ENCODE measurements at places on chromosomes 3 and 15.
A peak's percentile ranks its signal among the peaks of the same experiment; 100 is the strongest.

- DNase-seq, result no peak
These were observed 11.3 kb downstream of the SHISA5 start for GRCh38 chr3:48492461-48493202.

DNA sequence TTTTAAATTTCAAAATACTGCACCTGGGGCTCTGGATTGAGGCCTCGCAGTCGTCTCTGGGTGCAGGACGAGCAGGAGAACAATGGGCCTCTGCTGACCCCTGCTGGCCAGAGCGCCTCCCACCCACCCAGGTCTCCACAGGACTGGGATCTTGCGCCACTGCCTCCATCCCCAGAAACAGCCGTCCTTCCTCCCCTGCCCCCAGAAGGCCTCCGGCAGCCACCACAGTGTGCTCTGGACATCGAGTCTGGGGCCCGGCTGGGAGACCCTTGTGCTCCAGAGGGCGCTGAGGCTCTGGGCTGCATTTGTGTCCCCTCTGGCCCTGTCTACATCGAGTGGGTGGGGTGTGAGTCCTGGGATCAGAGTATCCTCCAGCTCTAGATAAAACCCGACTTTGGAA lies 6.7 kb upstream of the ACSBG1 start:
- peak; percentile 83 for DNase-seq

DNA sequence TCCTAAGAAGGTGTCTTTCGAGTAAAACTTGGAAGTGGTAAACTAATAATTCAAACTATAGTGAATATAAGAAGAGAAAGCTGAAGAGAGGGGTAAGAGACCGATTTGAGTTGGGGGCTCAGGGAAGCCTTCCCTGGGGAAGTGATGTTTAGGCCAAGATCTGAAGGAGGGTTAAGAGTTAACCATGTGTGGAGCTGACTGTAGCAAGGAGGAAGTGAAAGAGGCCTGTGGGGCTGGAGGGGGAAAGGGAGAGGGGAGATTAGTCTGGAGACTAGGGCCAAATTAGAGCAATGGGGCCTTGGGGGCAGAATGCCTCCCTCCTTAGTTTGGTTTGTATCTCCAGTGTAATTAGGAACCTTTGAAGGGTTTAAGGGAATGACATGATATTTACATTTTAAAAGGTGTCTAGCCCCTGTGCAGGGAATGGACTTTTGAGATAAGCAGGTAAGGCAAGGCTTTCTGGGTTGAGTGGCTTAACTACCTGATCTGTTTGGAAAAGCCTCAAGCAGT lies 2.2 kb downstream of the ZNF592 start:
- no peak for DNase-seq

- DNase-seq, result no peak
These were observed 29.4 kb upstream of the ACAD9 start for GRCh38 chr3:128849911-128850455.

DNA sequence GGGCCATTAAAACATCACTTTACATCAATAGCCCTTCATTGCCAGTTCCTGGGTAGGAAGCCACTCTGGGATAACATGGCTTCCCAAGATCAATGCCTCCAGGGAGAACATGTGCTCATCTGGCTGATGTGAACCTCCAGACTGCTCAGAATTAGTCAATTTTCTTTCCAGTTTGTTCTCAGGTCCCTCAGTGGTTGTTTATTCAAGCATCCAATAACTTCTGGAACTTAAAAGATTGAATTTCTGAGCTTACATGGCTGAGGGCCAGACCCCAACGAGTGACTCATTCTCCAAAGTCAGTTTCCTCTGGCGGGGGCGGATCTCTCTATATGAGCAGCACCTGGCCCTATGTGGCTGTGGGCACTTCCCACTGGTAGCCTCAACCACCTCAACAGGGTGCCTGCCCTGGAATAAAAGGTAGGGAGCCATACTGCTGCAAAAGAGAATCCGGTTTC lies 34.0 kb downstream of the LYZL4 start:
- no peak for DNase-seq

- DNase-seq, result no peak
These were observed 11.8 kb downstream of the PLXNA1 start for GRCh38 chr3:126994661-126995245.

- DNase-seq, result peak; percentile 85
These were observed 1.2 kb downstream of the ERC2 start for GRCh38 chr3:56467108-56467507.

DNA sequence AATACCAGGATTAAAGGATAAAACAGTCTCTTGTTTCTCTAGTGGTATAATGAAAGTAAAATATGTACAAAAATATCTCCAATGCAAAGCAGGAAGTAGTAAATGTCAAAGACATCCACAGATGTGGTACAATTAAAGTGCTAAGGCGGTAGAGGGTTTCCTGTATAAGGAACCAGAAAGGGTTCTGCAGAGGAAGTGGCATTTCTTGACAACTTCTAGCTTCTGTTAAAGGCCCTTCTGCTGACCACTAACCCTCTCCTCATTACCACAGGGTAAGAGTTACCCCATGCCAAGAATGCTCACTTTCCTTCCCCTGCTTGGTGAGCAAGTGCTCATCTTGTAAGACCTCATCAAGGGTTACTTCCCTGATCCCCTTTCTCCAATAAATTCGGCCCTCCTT lies 883.6 kb upstream of the NR2F2 start:
- no peak for DNase-seq

DNA sequence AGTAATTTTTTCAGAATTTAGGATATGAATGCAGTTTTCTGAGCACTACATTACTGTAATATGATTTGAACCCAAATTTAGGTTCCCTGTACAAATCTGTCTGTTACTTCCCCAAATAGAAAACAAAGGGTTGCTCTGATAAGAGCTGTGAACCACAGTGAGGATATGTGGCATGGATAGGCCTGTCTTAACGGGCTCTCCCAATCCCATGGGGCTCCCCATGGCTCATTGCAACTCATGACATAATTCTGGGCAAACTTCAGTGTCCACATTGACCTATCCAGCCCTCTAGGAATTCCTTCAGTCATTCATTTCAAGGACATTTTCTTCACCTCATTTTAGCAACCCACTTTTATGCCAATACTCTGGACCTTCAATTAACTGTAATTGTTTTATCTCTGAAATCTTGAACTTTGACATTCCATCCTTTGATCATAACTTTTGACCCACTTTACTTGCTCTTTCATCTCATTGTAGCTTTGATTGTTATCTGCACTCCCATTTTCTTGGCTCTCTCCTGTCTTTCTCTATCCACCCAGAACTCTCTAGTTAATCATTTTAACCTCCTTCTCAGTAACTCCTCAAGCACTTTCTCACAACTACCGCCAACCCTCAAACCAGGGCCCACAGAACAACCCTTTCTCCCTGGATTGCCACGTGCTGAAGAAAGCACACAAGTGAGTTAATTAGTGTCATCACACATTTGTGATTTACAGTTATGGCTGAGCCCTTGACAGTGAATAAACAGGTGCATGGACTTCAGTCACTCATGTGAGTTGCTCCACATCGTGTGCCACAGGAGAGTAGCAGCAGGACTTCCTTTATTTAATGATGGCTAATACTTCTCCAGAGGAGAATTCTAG lies 94.9 kb upstream of the AADACL2 start:
- no peak for DNase-seq

GRCh38 chr3:1531981-1532380 lies 439.2 kb downstream of the CNTN6 start:
- no peak for DNase-seq

DNA sequence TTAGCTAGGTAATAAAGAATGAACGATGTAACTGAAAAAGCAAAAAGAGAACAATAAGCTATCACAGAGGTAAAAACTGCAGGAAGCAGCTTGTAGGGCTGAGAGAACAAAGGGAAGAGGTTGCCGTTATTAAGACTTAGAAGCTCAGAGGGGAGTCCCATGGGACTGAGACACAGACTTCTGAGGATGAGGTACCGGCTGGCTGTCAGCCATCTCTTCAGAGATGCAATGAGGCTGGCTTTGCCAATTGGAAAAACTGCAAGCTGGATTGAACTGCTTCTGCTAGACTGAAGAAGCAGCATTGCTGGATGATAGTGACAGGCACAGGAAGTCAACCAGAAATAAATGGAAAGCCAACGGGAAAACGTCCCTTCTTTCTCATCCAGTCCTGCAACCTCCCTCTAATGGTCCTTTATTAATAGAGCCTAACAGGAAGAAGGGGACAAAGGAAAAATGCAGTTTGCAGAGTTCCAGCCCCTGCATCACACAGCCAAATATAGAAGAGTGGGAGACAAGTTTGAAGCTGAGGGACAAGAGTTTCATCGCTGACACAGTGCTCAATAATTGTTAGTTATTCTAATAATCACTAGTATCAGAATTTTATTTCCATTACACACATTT lies 21.1 kb upstream of the KLHL6 start:
- DNase-seq, result no peak

GRCh38 chr3:100754563-100755334 lies 45.5 kb downstream of the TFG start:
- no peak for DNase-seq

- DNase-seq, result no peak
These were observed 27.2 kb upstream of the CFAP44 start for GRCh38 chr3:113468539-113468938.

- DNase-seq, result no peak
These were observed 985.7 kb downstream of the NSUN3 start for GRCh38 chr3:95048564-95048963.

GRCh38 chr15:92033314-92033713 lies 179.8 kb downstream of the SLCO3A1 start:
- no peak for DNase-seq

DNA sequence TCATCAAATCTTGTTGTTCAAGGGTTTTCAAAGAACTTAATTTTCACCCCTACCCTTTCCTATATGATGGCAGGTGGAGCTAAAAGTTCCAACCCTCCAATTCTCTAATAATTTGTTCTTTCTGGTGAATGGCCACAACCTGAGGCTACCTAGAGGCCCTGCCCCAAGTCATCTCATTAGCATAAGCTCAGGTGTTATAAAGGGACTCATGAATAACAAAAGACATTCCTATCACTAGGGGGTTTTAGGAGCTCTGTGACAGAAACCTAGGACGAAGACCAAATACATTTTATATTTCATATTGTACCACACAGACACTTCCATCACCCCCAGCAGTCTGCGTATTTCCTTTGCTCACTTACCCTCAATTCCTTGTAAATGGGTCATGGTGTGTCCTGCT lies 483.6 kb upstream of the EPHA6 start:
- no peak for DNase-seq

- no peak for DNase-seq
These were observed 50.0 kb downstream of the HSPBAP1 start for GRCh38 chr3:122743581-122744120.

DNA sequence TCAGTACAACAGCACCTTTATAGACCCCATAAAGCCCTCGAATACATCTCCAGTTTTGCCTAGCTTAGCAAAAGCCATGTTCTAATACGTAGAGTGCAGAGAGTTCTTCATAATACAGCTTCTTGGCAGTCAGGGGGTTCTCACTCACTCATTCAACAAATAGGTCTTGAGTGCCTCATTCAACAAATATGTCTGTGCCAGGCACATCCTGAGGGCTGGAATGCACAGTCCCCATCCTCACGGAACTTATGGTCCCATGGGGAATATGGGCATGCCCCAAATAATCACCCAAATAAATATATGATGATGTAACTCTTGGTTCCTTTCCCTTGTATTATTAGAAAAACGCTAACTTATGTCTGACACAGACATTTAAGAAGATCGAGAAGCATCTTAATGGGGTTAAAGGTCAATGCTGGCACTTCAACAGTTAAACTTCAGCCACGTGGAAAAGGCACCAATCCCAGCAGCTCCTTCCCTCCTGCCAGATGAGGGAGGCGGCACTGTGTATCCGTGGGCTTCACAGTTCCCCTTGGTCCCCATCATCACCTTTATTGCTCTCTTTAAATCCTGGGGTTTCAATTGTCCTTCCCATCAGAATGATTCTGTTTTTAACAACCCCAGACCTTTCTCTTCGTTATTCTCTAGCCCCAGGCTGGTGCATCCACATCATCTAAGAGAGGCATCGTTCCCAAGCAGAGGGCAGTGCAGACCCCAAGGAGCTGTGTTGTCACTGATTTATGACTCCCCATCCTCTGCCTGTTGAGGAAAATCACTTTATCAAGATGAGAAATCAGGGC lies 18.9 kb upstream of the SEMA5B start:
- DNase-seq, result no peak

DNA sequence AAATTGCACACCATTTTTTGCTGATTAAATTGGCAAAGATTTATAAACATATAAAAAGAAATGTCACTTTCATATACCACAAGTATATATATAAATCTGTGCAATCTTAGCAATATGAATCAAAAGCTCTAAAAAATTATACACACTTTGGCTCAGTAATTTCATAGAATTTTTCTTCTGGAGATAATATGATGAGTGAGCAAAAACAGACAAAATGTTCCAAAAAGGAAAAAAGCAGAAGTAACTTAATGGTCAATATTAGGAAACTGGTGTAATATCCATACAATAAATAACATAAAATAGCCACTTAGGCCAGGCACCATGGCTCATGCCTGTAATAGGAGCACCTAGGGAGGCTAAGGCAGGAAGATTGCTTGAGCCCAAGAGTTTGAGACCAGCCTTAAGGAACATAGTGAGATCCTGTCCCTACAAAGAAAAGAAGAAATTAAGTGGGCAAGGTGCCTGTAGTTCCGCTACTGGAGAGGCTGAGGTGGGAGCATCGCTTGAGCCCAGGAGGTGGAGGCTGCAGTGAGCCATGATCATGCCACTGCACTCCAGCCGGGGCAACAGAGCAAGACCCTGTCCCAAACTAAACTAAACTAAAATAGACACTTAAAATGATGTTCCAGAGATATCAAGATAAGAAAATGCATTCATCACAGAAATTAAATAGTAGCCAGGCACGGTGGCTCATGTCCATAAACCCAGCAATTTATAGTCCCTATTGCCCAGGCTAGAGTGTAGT lies 52.1 kb downstream of the TFDP2 start:
- DNase-seq, result no peak

- DNase-seq, result no peak
These were observed 26.8 kb downstream of the CCRL2 start for GRCh38 chr3:46433841-46434240.

DNA sequence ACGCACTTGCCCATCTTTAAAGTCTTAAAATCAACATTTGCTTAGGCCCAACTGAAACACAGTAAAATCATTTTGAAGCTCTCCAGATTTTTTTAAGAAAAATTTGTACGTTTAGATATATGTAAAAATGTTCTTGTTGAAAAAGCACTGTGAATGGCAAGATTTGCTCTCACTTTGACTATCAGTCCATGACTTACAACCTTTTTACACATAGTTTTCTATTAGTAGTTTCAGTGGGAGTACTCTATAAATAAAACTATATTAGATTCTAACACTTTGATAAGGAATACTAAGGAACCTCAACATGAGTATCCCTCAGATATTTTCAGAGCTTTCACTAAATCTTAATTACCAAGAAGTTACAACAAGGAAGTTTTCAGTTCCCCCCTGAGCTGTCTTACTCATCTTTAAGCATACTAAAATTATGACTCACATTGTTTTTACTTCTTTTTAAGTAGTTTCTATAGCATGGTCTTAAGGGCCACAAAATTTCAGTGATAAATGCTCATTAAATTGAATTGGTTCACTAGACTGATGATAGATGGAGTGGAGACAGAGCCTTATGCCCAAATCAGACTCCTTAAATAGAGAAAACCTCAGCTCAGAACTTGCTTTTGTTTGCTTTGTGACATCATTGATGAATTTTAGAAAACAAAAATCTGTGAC lies 31.6 kb upstream of the RAP2B start:
- no peak for DNase-seq

Data from anterior cingulate cortex (tissue), 58 donors.